Stimulated activated CD8-positive, alpha-beta memory T cell treated with anti-CD3 and anti-CD28 coated beads, Interleukin-7, amount 100 ng/mL, for 1 hour (primary cell): ENCODE measurements at places on chromosomes 5 and 9.

DNA sequence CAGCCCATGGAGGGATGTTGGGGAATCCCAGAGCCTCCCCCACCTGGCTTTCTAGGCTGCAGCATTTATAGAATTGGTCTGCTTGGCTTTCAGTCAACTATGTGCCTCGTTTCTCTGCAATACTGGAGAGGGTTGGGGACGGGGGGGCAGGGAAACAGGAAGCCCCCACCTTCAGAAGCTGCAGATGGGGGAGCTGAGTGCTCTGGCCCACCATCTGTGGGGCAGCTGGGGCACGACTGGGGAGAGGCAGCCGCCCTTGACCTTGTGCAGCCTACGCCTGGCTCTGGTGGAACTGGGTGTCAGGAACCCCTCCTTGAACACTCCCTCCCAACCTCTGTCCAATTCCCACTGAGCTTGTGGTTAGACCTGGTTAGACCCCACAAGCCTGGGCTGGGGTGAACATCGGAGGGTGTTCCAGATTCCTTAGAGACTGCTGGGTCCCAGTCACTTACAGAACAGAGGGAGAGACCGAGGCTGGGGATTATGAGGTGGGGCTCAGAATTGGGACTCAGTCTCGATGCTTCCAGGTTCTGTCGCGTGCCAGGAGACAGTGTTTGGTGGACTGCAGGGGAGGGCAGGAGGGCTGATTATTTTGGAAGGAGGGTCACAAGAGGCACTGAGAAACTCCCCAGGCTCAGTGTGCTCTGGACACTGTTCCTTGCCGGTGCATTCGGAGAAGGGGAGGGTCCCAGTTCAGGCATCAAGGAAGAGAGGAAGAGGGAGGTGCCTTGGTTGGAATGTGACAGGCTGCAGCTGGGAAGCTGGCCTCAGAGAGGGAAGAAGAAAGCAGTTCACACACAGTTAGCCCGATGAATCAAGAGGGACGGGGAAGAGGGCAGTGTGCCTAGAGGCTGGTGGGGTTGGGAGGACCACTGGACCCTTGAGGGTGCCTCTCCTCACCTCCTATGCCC is 25.6 kb downstream of the COL27A1 start:
- DNase-seq: no peak

DNA sequence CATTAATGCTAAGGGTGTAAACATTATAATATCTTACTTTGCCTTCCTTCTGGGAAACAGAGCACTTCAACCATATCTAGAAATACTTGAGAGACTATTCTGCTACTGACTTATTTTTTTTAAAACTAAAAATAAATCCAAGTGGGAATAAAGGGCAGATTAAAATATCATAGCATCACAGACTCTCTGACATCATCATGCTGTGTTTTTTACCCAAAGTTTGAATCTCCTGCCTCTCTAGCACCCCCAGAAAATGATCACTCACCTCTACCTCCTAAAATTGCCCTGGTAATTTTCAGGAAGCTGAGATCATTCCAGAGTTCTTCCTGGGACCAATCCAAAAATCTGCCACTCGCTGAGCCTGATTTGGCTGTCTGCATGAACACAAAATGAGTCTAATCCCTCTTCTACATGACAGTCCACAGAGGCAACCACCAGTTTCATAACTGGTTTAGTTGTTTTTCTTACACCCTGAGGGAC is 813.8 kb upstream of the DMAC1 start:
- DNase-seq: no peak

GRCh38 chr9:92608909-92609445 is 61.0 kb downstream of the IPPK start:
- no peak for DNase-seq

DNA sequence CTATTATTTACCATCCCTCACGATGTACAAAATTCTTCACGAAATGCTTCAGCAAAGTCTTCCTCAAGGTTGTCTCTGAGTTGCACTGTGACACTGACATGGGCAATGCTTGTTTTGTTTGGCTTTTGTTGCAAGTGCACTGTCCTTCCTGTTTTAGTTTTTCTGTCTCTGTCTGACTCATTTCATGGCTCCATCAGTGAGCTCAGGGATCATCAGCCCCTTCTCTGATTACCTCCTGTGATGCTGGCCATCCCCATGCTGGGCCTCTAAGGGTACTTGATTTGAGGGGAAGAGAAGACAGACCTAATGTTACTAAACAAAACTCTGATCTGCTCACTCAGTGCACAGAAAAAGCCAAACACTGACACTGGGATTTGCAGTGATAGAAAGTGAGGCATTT is 37.6 kb upstream of the STX17 start:
- no peak for DNase-seq

GRCh38 chr9:125125523-125125922 is 17.8 kb downstream of the SCAI start:
- DNase-seq: no peak

GRCh38 chr5:158722940-158723339 is 376.8 kb downstream of the EBF1 start:
- DNase-seq: no peak

DNA sequence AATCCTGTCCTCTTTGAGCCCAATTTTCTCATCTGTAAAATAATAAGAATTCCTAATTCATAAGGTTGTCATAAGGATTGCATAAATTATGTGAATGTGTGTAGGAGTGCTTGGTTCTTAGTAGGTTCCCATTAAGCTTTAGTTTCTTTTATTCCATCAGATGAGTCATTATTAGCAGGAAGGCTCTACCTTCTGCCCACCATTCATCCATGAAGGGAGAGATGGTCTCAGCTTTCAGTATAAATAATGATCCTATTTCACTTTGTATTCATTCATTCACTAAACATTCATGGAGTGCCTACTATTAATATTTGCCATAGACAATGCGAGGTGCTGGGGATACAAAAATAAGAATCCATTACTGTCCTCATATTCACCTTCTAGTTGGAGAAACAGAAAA is 3.0 kb downstream of the CMYA5 start:
- no peak for DNase-seq

- no peak for DNase-seq
Observed at GRCh38 chr5:160385496-160385895, 14.4 kb downstream of the FAM200C start.

DNA sequence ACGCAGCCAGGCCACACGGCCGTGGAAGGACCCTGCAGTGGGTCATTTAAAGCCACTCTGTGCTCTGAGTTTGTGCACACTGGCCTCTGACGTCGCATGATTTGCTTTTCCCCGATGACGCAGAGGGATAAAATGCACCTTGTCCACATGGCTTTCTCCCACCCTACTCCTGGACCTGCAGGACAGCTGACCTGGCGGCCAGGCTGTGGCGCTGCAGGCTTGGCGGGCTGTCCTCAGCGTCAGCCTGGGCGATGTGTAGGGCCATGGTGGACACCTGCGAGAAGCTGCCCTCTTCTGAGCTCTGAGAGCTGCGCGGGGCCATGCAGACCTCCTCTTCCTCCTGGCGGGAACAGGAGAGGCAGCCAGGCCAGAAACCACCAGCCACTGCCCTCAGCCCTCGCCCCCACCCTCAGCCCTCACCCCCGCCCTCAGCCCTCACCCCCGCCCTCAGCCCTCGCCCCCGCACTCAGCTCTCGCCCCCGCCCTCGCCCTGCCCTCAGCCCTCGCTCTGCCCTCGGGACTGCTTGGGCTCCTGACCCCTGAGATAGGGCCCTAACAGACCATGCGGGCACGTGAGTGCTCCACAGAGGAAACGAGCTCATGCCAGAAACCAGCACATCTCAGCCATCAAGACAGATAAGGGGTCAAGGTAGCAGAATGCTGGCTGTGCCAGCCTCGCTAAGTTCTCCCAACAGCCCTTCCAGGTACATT is 20.0 kb upstream of the SCGB3A1 start:
- no peak for DNase-seq

GRCh38 chr9:113746486-113746885 is 129.6 kb upstream of the ZNF618 start:
- DNase-seq: no peak

DNA sequence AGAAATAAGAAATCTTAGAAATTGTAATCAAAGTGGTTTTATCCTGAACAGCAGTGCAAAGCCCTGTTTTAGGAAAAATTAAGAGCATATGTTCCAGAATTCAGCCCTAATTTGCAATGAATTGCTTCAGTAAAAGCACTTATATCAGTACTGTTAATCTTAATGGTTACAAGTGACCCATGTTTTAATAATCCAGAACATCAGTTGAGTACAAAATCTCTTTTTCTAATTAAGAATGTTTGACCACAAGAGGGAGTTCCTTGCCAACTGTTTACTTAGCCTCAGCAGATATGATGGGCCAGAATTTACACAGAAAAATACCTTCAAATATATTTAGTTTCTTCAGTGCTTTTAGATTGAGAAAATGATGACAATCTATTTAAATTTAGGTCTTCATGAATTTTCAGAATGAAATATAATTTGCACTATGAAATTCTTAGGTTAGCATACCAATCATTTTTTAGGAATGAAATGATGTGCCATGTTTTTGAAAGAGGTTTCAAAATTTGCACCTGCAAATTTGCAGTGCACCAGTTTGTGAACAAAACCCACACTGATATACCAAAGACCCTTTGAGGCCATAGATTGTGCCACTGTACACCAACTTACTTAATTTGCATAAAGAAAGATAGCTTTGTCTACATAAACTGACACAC is 926.3 kb upstream of the ARRDC3 start:
- DNase-seq: no peak

DNA sequence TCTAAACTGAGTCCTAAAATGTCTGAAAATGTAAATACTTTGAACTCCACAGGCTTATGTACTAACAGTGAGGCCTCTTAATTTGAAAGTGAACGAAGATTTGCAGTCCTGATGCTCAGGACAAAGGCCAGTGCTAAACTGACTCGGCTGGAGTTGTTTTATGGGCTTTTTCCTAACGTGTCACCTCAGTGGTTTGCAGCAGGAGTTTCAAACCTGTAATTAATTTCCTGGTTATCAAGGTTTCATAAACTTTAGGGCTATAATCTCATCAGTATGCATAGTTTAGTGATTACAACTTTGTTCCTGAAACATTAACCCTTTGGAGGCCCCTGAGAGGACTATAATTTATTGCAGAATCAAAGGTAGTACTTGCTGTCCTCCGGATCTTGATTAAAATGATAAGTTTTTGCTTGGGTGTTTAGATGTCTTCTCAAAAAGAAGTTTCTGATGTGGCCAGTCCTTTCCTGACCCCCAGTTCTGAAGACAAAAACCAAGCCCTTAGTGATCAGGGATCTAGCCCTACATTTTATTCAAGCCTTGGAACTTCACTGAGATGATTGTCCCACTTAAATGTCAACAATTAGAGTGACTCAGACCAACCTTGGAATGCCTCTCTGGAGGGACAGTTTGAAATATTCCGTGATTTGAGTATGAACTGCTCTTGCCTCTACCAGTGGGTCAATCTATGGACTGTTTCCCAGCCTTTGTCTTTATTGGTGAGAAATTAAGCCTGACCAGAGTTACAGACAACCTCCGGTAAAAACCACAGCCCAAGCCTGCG is 11.1 kb upstream of the S100Z start:
- no peak for DNase-seq

GRCh38 chr9:81083854-81084512 is 605.4 kb downstream of the TLE1 start:
- DNase-seq: no peak

GRCh38 chr5:19496056-19496455 is 491.9 kb downstream of the CDH18 start:
- no peak for DNase-seq

DNA sequence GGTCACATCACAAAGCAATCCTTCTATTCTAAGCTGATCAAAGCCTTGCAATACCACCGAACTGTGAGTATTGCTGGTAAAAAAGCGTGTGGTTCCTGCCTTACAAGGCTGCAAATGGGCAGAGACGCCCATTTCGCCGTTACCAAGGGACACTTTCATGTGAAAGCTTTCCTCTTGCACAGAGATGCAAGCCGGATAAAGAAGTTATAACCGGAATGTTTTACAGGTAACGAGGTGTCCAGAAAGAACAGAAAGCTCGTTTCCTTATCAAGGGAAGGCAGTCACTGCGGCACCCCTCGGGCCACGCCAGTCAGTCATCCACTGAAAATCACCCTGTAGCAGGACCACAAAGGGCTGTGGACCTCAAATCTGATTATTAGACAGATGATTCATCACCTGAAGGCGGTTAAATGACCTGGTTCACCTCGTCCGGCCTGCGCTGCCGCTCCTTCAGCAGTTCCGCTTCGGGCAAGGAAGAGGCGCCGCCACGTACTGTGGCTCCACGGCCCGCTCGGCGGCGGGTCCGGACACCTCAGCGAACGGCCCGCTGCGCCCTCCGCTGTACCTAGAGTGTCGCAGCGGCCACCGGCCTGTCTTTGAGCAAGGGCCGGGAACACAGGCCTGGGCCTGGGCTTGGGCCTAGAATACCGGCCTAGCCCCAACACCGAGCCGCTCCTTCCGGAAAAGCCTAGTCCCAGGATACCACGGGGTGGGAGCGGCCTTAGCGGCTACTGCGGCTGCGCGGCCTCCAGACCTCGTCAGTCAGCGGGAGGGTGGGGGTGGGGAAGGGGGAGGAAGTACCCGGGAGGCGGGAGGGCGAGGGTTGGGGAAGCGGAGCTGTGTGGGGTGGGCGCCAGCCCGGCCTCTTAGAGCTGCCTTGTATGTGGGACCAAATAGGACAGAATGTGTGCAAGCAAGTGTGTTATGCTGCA is at the start of gene KLHL9:
Gene KLHL9 (minus strand): TSS at position 704 of the 932 bp plus-strand sequence. CDS start 545 bp downstream, at position 159.
- peak; percentile 74 for DNase-seq

DNA sequence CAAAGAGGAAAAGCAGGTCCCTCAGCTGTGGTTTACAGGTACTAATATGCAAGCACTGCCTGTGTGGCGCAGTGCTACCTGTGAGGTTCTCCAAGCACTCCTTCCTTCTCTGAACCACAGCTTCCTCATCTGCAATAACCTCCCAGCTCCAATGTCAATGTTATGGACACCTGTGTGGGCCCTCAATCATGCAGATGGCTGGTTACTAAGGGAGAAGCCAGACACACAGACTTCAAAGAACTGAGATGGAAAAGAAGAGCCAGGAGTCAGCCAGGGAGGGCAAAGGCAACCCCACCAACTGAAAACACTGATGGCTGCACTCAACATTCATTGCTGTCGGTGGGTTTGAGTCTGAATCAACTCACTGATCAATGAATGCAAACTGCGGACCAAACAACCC is 77.7 kb downstream of the NR6A1 start:
- DNase-seq: no peak

- no peak for DNase-seq
Observed at GRCh38 chr9:135757356-135757755, 55.4 kb downstream of the KCNT1 start.

DNA sequence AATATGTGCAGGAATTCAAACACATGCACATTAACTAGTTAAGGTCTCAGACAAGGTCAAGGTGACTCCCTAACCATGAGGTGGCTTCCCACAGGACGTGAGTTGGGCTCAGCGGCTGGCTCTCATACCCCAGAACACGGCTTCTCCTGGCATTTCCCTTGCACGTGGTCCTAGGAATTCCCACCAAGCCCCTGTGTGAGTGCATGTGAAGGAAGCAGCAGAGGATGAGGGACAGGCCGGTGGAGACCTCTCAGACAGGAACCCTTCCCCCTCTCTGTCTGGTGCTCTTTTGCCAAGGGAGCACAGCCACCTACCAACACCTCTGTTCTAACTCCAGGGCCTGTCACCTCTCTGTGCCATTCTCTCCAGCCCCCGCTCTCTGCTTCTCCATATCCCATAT is 271.0 kb downstream of the FSTL4 start:
- DNase-seq: no peak

- no peak for DNase-seq
Observed at GRCh38 chr5:172561151-172561550, 79.9 kb upstream of the NEURL1B start.

GRCh38 chr5:128199104-128199503 is 115.5 kb downstream of the SLC12A2 start:
- no peak for DNase-seq
